ENCODE measurements at places on chromosomes 5 and 9. TPM values are rescaled to one million over a fixed set of nuclear protein-coding genes. Genes with fewer than 3 reads are reported as not detected.

The SUSD3 gene
- not detected for total RNA-seq

The KIAA1191 gene
- total RNA-seq: 112 TPM

The TMEM215 gene
- total RNA-seq: 0.57 TPM

The IFNK gene
- not detected for total RNA-seq

The CYLC2 gene
- not detected for total RNA-seq

The ARHGEF39 gene
- 27.2 TPM for total RNA-seq

The FST gene
- 4.0 TPM for total RNA-seq

The SLC35D2 gene
- total RNA-seq: 19.0 TPM

The SYK gene
- total RNA-seq: 1.4 TPM

The FOXD4L6 gene
- total RNA-seq: 0.48 TPM

The ORM2 gene
- not detected for total RNA-seq

The LCN10 gene
- total RNA-seq: not detected

The GPX3 gene
- total RNA-seq: 4.6 TPM

The CTXN3 gene
- not detected for total RNA-seq

The SLC6A18 gene
- not detected for total RNA-seq

The NUTM2F gene
- total RNA-seq: 0.09 TPM

The PCDHB15 gene
- 5.6 TPM for total RNA-seq

The C9orf153 gene
- total RNA-seq: 0.19 TPM

The ALDH1B1 gene
- 32.9 TPM for total RNA-seq

The SH2D3C gene
- 6.0 TPM for total RNA-seq

The PCDHB13 gene
- total RNA-seq: 3.6 TPM

The CENPH gene
- 56.1 TPM for total RNA-seq

The CACNA1B gene
- total RNA-seq: 3.1 TPM

The PAM gene
- total RNA-seq: 84.1 TPM

The SLC46A2 gene
- not detected for total RNA-seq

The PCDHGA12 gene
- 1.5 TPM for total RNA-seq

The MAP1B gene
- 256 TPM for total RNA-seq

The LCN9 gene
- total RNA-seq: 0.30 TPM

The THBS4 gene
- 6.9 TPM for total RNA-seq

The NKD2 gene
- 20.6 TPM for total RNA-seq

The GDF9 gene
- 0.49 TPM for total RNA-seq

The CNTLN gene
- total RNA-seq: 16.7 TPM

The SOHLH1 gene
- not detected for total RNA-seq

The IRF1 gene
- 4.7 TPM for total RNA-seq

The ANKRD31 gene
- total RNA-seq: 0.39 TPM

The ZNF454 gene
- total RNA-seq: 0.26 TPM

The HAPLN1 gene
- 1.4 TPM for total RNA-seq

The IFNA13 gene
- total RNA-seq: not detected

The NIPAL4 gene
- total RNA-seq: not detected

The ARID3C gene
- total RNA-seq: not detected

The PTPRD gene
- total RNA-seq: 139 TPM

The SAXO1 gene
- total RNA-seq: 0.14 TPM

The NR5A1 gene
- total RNA-seq: 0.35 TPM

The CCNO gene
- not detected for total RNA-seq

The PFN3 gene
- total RNA-seq: not detected

The FREM1 gene
- total RNA-seq: 57.7 TPM

The ENTREP1 gene
- 0.44 TPM for total RNA-seq

The BTNL3 gene
- total RNA-seq: not detected

The ALDOB gene
- not detected for total RNA-seq

The SLF1 gene
- 18.6 TPM for total RNA-seq

The C9orf43 gene
- total RNA-seq: 0.77 TPM
